ENCODE measurements at places on chromosomes 16 and 17.

- DNase-seq = no peak
These were observed 17.2 kb downstream of the RARA start for GRCh38 chr17:40326014-40326831.

- DNase-seq = no peak
These were observed 986 bp downstream of the FA2H start for GRCh38 chr16:74773446-74774222.

DNA sequence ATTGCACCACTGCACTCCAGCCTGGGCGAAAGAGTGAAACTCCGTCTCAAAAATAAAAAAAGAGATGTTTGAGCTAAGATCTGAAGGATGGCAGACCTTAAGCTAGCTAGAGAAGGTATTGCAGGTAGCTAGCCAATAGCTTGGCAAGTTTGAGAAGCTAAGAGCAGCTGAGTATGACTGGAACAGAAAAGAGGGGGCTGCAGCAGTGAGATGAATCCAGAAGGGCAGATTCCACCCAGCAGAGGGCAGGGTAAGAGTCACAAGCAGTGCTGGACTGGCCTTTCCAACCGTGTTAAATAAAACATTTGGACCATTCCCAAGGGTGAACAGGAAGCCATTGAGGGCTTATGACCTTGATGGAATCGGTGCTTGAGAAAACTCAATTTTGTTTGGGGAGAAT, 5.7 kb upstream of the PHAF1 start:
- DNase-seq = peak; percentile 44

- peak; percentile 92 for DNase-seq
These were observed 21.4 kb downstream of the QPRT start for GRCh38 chr16:29700253-29700987.

DNA sequence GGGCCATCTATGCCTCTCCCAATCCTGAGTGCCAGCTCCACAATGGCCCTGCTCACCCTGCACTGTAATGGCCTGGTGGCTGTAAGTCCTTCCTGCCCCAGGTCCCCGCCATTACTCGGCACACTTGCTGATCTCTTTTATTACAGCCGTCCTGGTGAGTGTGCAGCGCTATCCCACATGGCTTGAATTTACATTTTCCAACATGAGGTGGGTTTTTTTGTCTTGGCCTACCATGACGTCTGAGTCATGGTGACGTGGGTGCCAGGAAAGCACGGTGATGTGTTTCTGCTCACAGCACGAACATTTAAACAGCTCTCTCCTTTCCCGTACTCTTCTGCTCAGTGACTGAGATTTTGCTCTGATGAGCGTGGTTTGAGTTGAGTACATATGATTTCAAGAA, 55.2 kb upstream of the FOXF1 start:
- DNase-seq = no peak

DNA sequence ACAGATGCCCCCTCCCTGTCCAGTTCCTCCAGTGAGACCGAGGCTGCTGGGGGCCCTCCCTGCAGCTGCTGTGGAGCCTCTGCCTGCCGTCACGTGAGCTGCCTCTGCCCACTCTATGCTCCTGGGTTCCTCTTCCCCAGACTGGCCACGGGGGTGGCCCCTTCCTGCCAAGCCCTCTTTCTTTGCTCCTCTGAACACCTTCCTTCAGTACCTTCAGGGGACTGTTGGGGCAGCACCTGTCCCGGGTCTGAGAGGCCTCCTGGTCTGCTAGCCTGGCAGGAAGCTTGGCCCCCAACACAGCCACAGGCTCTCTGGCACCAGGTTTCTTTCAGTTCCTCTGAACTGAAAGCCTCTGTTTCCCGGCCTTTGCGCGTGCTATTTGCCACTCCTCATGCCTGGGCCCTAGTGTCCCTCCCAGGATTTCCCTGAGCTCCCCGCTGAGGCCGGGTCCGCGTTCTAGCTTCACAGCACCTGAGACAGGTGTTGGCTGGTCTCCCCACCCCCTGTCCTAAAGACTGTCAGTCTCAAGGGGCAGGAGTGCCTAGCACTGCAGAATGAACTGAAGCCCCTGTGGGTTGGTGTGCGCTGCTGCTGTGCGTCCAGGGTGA, 6.6 kb upstream of the ATP6V0C start:
- peak; percentile 75 for DNase-seq

- DNase-seq = no peak
These were observed 2.1 kb upstream of the CAMKK1 start for GRCh38 chr17:3894911-3895343.

GRCh38 chr16:70252355-70252988, 732 bp upstream of the EXOSC6 start:
- peak; percentile 45 for DNase-seq

- DNase-seq = peak; percentile 56
These were observed 12.3 kb downstream of the RAI1 start for GRCh38 chr17:17693253-17694168.

DNA sequence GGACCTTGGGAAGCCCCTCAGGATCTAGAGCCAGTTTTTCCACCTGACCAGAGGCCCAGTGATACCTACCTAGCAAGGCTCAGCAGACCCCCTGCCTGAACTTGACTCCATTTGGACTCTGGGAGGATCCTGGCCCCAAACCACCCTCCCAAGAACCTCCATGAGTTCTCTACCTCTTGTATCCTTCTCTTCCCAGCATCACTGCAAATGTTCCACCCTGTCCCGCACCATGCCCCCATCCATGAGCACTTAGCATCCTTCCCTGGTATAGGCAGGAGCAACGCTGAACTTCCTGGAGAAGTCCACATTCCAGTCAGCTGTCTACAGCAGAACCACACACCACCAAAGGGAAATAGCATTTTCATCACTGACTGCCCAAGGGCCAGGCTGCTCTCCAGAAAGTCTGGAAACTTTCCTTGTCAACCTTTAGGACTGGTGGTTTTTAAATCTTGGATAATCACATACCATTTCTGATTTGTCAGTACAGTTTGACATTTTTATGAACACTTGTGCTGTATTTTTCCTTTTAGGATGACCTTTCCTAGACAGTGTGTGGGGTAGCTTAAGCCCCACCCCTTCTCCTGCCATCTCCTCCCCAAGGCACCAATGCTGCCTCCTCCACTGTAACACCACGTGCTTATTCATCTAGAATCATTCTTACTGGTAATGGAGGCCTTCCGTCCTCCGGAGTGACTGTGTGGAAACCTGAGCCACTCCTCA, 13.9 kb downstream of the EIF4A3 start:
- no peak for DNase-seq

DNA sequence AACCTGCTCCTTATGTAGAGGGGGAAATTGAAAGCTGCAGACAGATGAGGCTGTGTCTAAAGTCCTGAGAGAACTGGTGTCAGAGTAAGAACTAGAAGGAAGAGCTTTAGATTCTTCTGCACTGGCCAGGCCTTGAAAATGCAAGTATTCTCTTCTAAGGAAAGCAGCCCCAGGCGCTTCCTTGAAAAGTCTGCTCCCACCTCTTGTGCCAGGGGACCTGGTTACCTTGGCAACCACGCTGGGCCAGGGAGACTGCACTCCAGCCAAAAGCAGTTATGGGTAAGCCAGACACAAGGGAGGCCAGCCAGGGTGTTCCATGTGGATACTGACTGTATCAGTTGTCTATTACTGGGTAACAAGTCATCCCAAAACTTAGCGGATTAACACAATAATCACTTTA, 228.6 kb upstream of the SDK2 start:
- no peak for DNase-seq

DNA sequence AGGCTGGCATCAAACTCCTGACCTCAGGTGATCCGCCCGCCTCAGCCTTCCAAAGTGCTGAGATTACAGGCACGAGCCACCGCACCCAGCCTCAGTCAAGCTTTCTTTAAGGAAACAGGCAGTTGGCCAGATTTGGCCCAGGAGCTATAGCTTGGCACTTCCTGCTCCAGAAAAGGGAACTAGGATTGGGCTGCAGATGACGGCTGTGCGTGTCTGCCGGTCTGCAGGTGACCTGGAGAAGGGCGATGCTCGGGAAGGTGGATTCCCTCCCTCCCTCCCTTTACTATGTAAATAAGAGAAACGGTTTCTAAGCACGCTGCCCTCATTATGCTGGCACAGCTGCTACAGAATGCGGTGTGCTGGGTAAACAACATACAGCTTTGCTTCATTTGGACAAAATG, 215.9 kb downstream of the RPTOR start:
- DNase-seq = peak; percentile 42

DNA sequence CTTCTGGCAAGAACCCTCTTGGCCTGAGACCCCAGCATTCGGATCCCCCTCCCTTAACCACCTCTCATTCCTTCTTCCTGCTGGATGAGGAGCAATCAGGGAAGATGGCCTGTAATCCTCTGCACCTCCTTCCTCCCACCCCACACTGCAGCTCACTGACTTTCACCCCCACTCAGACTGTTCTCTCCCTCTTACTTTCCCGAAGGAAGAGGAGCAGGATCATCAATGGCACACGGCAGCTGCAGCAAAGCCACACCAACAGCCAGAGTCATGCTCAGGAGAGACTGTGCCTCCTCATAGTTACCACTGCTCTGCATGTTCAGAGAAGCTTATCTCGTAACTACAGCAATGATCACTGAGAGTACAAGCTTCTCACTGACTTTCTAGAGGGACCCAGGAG, 10.1 kb upstream of the TMEM101 start:
- no peak for DNase-seq

DNA sequence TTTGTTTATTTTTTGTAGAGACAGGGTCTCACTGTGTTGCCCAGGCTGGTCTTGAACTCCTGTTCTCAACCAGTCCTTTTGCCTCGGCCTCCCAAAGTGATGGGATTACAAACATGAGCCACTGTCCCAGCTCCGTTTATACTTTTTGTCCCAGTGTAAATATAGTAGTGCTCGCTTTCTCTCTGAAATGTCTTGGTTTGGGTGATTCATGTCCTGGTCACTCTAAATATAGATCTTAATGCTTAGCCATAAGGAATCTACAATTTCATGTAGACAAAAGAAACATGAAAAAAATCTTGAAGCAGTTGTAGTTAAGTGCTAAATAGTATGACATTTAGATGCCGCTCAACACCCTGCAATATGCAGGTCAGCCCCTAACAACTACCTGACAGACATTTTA, 126.9 kb downstream of the KATNIP start:
- no peak for DNase-seq

DNA sequence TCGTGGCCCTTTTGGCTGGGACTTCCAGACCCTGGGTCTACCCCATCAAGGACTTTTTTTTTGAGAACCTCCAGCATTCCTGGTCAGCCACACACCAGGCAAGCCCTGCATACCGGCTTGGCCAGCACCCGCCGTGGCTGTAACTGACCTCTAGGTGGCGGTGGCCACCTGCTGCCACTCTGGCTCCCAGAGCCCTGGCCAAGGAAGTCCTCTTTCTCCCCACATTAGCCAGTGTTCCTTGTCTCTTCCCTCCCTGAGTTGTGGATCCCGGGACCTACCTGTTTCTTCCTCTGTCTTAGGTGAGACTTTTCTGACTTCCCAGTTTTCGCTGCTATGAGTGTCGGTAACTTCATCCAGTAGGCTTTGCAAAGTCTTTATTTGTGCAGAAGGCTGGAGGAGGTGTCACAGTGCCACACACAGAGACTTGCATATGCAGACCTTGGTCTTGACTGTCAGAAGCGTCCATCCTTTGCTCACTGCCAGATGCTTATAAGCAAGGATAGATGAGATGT, 348.3 kb downstream of the CPPED1 start:
- DNase-seq = peak; percentile 64

- DNase-seq = no peak
These were observed 90.8 kb upstream of the COX10 start for GRCh38 chr17:13978478-13978877.

DNA sequence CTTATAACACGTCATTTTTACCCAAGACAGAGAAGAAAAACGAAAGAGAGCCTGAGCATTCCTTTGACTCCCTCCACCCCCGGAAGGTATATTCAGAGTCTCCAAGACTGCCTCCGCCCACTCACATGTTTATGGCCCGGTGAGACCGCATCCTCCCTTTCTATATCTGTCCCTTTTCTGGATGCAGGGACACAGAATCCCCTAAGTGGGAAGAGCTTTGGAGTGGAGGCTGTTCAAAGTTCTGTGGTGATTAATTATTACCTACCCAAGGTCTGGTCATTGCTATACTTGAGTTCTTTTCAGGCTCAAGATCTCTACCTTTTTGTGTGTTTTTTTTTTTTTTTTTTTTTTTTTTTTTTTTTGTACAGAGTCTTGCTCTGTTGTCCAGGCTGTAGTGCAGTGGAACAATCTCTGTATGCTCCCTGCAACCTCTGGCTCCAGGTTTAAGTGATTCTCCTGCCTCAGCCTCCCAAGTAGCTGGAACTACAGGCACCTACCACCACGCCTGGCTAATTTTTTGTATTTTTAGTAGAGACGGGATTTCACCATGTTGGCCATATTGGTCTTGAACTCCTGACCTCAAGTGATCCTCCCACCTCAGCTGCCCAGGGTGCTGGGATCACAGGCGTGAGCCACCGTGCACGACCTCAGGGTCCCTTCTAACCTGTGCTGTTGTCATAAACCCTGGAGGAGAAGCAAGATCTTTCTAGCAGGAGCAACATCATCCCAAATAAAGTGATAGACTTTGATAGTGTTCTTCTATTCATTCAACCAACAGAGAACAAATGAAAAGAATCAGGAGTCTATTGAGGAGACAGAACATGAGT, 407.1 kb downstream of the WWOX start:
- DNase-seq = no peak

DNA sequence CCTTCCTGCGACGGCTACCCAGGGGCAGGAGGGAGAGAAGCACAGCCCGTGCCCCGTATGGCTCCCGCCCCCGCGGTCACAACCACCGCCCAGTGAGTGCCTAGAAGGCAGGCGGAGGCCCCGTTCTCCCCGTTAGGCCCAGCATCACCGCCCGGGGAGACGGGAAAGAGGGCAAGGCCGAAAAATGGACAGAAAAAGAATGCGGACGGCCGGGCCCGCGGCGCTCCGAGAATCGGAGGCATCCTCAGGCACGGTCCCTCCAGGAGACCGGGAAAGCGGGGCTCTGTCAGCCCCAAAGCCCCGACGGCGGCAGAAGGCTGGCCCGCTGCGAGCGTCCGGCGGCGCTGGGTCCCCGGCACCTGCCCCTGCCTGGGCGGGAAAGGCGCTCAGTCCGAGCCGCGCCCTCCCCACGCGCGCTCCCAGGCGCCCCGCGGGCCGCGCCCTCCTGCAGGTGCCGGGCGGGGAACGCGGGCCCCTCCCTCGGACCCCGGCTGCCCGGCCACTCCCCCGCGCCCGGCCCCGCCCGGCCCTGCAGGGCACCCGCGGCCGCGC, 407 bp downstream of the MCRIP1 start:
- peak; percentile 64 for DNase-seq

Measured in hematopoietic multipotent progenitor cell treated with erythropoietin and hydrocortisone succinate and interleukin-3 and kit ligand, for 4 days (in vitro differentiated cells).